HL-60 (cell line): ENCODE measurements at places on chromosomes 3 and 15.

DNA sequence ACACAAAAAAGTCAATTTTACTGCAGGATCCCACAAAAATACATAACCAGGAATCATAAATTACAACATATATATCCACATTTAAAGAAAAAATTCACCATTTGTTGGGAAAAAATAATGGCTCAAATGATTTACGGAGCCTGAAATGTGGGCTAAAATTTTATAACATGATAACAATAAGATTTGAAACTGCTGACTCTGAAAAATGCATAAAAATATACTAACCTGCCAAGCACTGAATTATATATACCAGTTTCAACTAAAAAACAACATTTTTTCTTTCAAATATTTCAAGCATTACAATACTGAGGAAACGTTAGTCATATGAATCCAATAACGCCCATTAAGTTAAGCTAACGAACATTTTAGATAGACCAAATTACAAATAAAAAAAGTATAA is 12.2 kb upstream of the MYO5C start:
- no peak for DNase-seq

- DNase-seq = no peak
Observed at GRCh38 chr3:183962807-183963206, 54.9 kb downstream of the ABCC5 start.

- no peak for DNase-seq
Observed at GRCh38 chr15:37452498-37452897, 352.1 kb upstream of the MEIS2 start.

DNA sequence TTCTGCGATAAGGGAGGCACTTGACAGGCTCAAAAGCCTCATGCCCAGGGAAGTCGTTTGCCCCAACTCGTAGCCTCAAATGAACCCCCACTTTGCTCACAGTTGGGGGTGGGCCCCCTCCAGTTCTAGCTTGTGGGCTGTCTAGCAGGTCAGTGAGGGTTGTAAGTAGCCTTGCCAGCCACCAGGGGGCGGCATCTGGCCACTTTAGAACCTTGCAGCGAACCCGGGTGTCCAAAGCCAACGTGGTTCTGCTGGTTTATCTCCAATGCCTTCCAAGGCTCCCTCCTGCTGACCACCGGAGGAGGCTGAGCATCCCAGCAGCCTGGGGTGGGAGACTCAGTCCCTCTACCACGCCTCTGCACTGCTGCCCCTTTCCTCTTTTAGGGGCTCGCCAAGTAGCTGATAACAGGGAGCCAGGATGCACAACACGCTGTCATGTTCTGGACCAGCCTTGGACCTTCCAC is 9.2 kb upstream of the RBSN start:
- peak; percentile 49 for DNase-seq

- DNase-seq = no peak
Observed at GRCh38 chr3:181313335-181313734, 323.8 kb upstream of the DNAJC19 start.
